ENCODE measurements at places on chromosomes 5 and 9. TPM values are rescaled to one million over a fixed set of nuclear protein-coding genes. Genes with fewer than 3 reads are reported as not detected.
A peak's percentile ranks its signal among the peaks of the same experiment; 100 is the strongest.

Gene FBP1
- total RNA-seq = 171 TPM

Gene APBA1
- 4.1 TPM for total RNA-seq

DNA sequence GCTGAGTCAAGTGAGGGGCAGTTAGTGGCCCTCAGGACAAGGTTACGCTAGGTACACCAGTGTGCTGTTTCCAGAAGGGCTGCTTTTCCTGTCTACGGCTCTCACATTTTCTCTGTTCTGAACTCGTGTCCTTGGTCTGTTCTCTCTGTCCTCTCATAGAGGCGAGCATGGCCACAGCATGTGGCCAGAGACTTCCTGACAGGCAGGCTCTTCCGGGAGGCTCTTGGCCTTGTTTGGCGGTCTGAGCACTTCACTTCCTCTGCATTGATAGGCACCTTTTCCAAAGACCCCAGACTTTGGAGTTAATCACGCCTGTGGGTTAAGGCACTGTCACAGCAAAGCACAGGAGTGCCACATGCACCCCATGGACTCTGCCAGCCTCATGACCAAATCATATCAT lies 1.2 kb downstream of the CKMT2 start:
- no peak for DNase-seq
- no peaks in the 10 kb centered on the region for H3K27me3 ChIP-seq
- H3K4me1 ChIP-seq = peaks cover 22% of the 10 kb centered on the region
- H3K4me3 ChIP-seq = no peak overlapping the region
- H3K27ac ChIP-seq = no peak overlapping the region
- no peaks in the 10 kb centered on the region for H3K36me3 ChIP-seq

DNA sequence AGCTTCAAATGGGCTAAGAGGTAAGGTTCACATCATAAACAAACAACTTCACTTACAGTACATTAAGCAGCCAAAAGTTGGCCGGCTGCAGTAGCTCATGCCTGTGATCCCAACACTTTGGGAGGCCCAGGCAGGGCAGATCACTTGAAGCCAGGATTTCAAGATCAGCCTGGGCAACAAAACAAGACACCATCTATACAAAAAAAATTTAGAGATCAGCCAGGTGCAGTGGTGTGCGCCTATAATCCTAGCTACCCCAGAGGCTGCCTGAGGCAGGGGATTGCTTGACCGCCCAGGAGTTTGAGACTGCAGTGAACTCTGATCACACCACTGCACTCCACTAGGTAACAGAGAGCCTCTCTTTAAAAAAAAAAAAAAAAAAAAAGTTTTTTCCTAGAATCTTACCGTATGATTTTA lies 16.9 kb downstream of the UBTD2 start:
- no peaks in the 10 kb centered on the region for H3K36me3 ChIP-seq
- peak; percentile 53 for DNase-seq
- H3K27me3 ChIP-seq = no peaks in the 10 kb centered on the region
- no peak overlapping the region for H3K27ac ChIP-seq

Gene TNC
- total RNA-seq = 46.3 TPM

Gene PRLR
- total RNA-seq = 0.49 TPM

GRCh38 chr5:32426440-32427151 lies 17.9 kb downstream of the ZFR start:
- no peak overlapping the region for H3K4me3 ChIP-seq
- no peaks in the 10 kb centered on the region for H3K4me1 ChIP-seq
- DNase-seq = no peak
- no peak overlapping the region for H3K27ac ChIP-seq
- no peaks in the 10 kb centered on the region for H3K27me3 ChIP-seq

Gene RELL2
- 2.6 TPM for total RNA-seq

Gene SLC6A18
- total RNA-seq = not detected

Gene LCN1
- not detected for total RNA-seq

DNA sequence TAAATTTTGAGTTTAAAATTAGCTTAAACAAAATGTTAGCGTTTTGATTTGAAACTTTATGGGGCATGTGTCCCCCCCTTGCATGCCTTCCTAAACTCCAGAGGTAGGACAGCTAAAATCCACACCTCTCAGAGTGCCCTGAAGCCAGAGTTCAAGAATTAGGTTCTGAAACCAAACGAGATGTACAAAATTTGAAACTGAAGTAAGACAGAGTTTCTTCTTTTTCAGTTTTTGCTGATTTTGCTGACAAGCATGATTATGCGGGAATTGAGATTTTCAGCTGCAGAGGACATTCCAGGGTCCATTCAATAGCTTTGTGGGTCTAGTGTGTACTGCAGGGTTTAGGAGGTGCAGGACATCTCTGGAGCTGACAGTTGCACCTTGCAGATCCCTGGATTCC lies 17.1 kb upstream of the LOX start:
- no peak overlapping the region for H3K27ac ChIP-seq
- no peak overlapping the region for H3K4me3 ChIP-seq
- no peaks in the 10 kb centered on the region for H3K36me3 ChIP-seq
- H3K27me3 ChIP-seq = no peaks in the 10 kb centered on the region
- H3K4me1 ChIP-seq = no peaks in the 10 kb centered on the region

GRCh38 chr9:133403766-133404453 lies 13.9 kb downstream of the REXO4 start:
- H3K27ac ChIP-seq = no peak overlapping the region
- no peaks in the 10 kb centered on the region for H3K4me1 ChIP-seq
- DNase-seq = peak; percentile 71
- H3K27me3 ChIP-seq = no peaks in the 10 kb centered on the region

- no peak overlapping the region for H3K4me3 ChIP-seq
- no peak for DNase-seq
- no peaks in the 10 kb centered on the region for H3K36me3 ChIP-seq
- no peaks in the 10 kb centered on the region for H3K27me3 ChIP-seq
- H3K4me1 ChIP-seq = peaks cover 16% of the 10 kb centered on the region
Observed at GRCh38 chr5:78550891-78551290, 97.7 kb downstream of the LHFPL2 start.

DNA sequence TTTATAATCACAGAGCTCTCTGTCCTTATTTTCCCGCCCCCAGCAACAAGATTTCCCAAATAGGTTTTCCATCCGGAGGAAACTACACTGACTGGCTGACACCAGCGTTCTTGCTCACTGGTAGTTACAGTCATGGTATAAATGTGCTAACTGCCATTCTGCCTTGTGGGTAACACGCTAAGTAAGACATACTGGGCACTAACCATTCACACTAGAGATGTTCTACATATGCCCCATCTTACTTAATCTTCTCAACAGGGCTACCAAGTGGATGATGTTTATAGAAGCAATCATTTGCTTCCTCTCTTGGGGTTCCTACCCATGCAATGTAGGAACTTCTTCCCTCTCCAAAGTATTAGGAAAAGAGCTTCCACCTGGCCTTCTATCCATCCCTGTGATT lies 111.5 kb downstream of the SUSD1 start:
- H3K27ac ChIP-seq = no peak overlapping the region
- no peak overlapping the region for H3K4me3 ChIP-seq
- H3K27me3 ChIP-seq = no peaks in the 10 kb centered on the region

Gene OR1J2
- total RNA-seq = not detected

All from upper lobe of left lung (tissue), 6 donors.